ENCODE measurements at places on chromosomes 7 and 10.

DNA sequence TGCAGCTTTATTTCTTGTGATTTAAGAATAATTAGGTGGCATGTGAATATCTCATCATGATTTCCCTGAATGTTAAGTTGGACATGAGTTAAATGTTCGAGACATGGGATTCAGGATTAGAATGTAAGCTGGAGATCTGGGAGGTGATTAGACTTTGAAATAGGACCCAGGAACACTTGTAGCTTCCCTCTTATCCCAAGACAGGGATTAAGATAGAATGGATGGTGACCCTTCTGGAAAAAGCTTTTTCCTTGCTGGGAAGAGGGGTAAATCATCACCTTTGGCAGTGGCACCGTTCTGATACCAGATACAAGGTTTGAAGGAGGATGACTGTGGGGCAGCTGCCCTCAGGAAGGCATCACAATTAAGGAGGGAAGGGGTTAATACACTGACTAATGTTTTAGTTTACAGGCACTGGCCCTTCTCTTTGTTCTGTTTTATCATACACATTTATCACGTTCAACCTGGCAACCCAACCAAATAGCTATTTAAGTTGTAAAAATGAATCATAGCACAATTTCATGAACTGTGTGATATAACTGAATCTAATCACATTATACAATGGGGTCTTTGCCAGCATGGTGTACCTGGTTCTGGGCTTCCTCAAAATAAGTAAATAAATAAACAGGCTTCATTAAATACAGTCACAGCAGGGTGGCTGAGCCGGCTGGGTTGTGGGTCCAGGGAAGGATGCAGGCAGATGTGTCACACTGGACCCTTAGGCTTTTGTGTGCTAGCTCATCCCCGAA is 212.7 kb downstream of the LRMDA start:
- no peak for DNase-seq

DNA sequence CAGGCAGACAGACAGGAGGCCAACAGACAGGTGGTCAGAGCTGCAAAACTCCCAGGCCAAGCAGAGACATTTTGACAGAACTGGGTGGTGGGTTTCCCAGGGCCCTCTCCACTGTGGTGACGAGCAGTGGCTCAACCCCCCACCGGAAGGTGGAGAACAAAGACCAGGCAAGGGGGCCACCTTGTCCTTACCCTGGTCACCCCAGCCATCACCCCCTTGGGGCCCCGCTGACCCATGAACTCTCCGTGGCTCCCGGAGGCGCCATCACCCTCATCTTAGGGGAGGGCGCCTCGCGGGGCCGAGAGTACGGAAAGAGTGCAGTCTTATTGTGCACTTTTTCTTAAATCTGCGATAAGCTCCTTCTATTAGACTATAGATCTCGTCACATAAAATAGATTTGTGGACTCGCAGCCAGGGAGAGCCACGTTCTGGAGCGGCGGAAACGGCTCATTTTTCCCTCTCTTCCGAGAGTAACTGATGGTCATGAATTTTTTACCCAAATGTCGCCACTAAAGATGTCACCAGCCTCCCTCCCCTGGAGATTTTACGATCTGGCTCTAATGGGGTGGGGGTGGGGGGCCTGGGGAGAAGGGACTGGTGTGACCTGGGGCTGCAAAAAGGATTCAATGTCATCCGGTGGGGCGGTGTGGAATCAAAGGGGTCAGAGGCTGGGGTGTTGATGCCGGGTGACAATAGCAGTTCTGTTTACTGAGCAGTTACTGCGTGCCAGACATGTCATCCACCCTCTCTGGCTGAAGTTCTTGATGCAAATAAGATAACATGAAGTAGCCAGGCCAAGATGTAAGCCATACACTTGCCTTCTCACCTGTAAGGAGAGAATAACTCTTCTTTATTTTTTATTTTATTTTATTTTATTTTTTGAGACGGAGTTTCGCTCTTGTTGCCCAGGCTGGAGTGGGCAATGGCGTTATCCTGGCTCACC is 71.1 kb upstream of the MYL10 start:
- DNase-seq, result no peak

DNA sequence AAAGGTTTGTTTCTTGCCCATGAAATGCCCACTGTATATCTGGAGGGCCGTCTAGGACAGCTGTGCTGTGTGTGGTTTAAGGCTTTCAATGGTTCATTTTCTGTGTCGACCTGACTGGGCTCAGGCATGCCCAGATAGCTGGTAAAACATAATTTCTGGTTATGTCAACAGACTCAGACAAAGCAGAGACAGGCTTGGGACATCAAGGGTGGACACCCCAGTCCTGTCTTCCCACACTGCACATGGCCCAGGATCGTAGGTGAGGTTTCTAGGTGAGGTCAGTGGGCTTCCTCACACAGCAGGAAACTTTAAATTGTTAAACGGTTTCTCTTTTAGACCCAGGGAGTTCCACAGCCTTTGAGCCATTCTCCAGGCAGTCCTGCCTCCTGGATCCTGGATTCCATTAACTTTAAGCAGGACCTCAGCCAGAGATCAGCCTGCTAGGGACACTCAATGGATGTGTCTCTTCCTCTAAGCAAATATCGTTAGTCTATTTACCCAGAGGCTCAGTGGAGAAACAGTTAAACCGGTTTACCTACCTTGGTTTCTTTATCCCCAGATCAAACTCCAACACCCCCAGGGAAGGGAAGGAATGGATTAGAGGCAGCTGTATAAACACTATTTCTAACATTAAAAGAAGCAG is 66.4 kb downstream of the ST8SIA6 start:
- DNase-seq, result no peak

DNA sequence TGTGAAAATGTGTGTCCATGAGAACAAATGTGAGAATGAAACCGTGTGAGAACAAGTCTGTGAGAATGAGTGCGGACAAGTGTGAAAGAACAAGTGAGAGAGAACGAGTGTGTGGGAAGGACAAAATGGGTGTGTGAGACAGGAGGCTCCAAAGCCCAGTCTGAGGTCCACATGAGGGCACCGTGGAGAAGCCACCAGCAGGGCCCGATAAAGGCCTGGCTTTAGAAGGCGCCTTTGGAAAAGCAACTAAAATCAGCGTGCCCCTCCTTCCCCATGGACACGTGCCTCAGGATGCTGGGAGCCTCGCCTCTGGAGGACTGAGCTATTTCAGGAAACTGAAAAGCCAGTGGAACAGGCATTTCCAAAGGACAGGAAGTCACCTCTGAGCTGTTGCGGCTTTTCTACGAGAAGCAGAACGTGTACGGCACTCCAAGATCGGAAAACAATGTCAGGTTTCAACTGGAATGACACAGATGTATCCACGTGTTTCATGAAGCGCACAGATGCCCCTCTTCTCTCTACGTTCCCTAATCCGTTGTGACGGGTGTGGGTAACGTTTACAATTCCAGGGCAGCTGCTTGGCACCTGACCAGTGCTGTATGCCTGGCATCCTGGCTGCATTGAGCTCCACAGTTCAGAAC is 46.4 kb downstream of the ESYT2 start:
- DNase-seq, result no peak

- no peak for DNase-seq
Measured at GRCh38 chr10:74034301-74034700, 36.4 kb downstream of the VCL start.

GRCh38 chr10:121942749-121943416 is 15.1 kb upstream of the ATE1 start:
- no peak for DNase-seq

GRCh38 chr10:104336821-104337467 is 1.3 kb downstream of the ITPRIP start:
- DNase-seq, result no peak

- no peak for DNase-seq
Measured at GRCh38 chr7:112296432-112296831, 89.9 kb downstream of the ZNF277 start.

- no peak for DNase-seq
Measured at GRCh38 chr7:3695602-3696001, 394.6 kb downstream of the SDK1 start.

DNA sequence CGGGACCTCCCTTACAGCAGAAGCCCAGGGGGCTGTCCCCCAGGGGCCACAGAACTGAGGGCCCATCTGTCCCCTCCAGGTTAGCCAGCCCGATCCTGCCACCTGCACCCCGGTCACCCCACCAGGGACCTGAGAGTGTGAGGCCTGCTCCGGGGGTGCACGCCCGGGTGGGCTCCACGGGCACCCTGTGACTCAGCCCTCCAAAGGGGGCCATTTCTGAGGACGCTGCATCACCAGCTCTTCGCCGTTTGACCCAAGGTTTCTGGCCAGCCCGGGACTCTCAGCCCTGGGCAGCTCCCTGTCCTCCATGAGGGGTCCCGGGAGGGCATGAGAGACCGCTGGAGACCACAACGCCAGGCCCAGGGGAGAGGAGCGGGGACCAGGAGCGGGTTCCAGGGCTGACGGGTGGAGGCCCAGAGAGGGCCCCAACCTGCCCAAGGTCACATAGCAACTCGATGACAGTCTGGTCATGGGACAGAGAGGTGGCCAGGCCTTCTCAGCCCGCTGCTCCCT is 79.3 kb downstream of the ELFN1 start:
- DNase-seq, result no peak

- DNase-seq, result no peak
Measured at GRCh38 chr7:64098-64915, 128.1 kb upstream of the FAM20C start.

DNA sequence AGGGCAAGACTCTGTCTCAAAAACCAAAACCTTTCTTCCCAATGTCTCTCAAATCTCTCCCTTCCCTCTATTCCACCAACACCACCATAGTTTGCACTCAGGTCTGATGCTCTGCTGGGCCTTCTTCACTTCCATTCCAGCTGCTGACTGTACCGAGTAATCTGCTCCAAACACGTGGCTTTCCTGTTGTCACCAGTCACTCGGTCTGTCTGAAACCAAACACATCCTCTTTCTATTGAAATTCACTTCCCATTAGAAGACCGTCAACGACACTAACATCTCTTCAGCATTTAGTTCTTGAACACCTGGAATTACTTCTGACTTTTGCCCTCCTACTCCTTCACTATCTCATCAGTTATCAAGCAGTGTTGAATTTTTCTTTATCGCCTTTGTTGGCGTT is 4.7 kb upstream of the NRF1 start:
- no peak for DNase-seq

GRCh38 chr7:106089647-106090046 is 22.5 kb downstream of the SYPL1 start:
- no peak for DNase-seq

GRCh38 chr7:134888141-134888740 is 98.1 kb upstream of the AGBL3 start:
- no peak for DNase-seq

DNA sequence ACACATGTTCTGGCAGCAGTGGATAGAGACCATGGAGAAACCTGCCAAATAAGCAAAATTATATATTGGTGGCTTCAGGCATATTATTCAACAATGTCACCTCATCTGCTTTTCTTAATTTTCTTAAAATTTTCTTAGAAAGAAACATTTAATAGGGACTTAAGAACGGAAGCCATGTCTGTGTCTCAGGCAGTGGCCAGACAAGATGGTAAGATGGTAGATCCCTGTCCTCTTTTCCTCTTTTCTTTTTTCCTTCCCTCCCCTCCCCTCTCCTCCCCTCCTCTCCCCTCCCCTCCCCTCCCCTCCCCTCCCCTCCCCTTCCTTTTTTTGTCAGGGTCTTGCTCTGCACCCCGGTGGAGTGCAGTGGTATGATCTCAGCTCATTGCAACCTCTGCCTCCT is 24.2 kb upstream of the ICA1 start:
- DNase-seq, result no peak

DNA sequence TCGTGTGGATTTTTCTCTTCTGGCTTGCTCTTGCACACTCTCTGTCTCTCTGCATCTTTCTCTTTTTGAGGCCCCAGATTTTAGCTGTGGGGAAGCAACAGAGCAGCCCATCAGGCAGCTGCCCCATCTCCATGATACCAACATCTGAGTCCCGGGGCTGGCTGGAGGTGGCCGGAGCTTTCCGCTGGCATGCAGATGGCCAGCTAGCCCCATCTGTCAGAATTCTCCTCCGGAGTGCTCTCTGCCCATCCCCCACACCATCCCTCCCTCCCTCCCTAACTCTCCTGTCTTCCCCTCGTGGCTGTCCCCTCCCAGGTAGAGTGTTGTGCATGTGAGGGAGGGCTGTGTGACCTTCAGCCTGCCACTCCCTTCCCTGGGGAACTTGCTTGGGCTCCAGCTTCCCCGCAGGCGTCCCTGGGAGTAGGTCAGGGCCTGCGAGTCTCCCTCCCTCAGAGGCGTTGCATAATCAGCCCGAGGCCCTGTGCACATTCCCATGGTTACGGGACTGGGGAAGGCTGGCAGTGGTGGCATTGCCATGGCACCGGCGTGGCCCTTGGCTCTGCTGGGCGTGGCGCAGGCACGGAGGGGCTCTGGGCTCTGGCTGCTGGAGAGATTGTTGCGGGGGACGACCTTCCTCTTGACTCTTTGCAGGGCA is 24.7 kb downstream of the GHRHR start:
- no peak for DNase-seq

DNA sequence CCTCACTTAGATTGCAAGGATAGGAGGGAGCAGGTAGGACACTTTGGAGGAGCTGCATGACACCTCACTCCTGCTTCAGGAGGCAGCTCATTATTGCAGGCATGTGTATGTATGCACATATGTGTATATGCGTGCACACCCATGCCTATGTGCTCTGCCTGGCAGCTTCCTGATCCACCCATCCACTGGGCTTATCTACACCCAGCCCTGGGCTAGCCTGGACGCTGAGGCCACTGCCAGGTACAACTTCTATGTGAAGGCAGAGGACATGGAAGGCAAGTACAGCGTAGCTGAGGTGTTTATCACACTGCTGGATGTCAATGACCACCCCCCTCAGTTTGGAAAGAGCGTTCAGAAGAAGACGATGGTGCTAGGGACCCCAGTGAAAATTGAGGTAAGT is 13.3 kb downstream of the LRIT2 start:
- no peak for DNase-seq

DNA sequence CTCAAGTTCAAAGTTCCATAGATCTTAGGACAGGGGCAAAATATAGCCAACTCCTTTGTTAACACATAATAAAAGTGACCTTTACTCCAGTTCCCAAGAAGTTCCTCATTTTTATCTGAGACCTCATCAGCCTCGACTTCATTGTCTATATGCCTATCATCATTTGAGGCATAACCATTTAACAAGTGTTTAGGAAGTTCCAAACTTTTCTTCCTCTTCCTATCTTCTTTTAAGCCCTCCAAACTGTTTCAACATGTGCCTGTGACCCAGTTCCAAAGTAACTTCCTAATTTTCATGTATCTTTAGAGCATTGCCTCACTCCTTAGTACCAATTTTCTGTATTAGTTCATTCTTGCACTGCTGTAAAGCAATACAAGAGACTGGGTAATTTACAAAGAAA is 569.1 kb downstream of the ANKRD7 start:
- DNase-seq, result no peak

DNA sequence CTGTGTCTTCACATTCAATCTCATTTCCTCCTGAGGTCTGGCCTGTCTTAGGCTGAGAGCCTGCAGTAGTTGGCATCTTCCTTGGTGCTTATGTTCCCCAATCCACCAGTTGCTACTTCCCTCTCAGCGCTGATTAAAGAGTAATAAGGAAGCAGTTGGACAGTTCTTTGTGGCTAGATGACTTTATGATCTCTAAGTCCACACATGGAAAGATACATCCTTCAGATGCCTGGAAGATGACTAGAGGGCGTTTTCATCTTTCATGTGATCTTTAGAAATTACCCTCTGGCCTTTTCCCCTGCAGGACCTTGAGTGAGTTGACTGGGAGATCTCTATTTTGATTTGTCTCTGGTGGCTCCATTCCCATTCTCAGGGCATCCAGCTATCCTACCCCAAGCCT is 204.5 kb downstream of the GRM3 start:
- DNase-seq, result no peak

- DNase-seq, result no peak
Measured at GRCh38 chr7:142012825-142013511, 17.3 kb downstream of the MGAM start.

GRCh38 chr10:113937756-113938155 is 83.3 kb downstream of the NHLRC2 start:
- no peak for DNase-seq

- DNase-seq, result no peak
Measured at GRCh38 chr7:97871659-97872024, 566 bp downstream of the ASNS start.
